Heart right ventricle (tissue), 16 donors: ENCODE measurements at places on chromosomes 4 and X.

DNA sequence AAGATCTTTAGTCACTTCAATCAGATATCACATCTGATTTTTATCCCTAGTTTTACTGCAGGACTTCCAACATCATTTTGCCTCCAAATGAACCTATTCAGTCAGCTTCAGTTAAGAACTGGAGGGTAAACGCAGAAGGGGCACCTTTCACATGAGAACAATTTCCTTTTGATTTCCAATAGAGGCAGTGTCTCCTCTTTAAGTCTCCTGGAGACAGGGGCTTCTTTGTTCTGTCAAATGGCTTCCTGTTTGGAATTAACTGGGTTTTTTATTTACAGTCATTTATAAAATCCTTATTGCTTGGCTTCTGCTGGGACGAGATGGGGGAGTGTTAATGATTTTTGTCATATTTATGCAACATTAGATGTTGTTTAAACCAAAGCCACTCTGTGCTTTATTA is 164.0 kb downstream of the STK32B start:
- DNase-seq, result no peak
- H3K36me3 ChIP-seq, result no peaks in the 10 kb centered on the region
- H3K27me3 ChIP-seq, result no peaks in the 10 kb centered on the region
- no peak overlapping the region for H3K27ac ChIP-seq
- no peaks in the 10 kb centered on the region for H3K4me1 ChIP-seq

DNA sequence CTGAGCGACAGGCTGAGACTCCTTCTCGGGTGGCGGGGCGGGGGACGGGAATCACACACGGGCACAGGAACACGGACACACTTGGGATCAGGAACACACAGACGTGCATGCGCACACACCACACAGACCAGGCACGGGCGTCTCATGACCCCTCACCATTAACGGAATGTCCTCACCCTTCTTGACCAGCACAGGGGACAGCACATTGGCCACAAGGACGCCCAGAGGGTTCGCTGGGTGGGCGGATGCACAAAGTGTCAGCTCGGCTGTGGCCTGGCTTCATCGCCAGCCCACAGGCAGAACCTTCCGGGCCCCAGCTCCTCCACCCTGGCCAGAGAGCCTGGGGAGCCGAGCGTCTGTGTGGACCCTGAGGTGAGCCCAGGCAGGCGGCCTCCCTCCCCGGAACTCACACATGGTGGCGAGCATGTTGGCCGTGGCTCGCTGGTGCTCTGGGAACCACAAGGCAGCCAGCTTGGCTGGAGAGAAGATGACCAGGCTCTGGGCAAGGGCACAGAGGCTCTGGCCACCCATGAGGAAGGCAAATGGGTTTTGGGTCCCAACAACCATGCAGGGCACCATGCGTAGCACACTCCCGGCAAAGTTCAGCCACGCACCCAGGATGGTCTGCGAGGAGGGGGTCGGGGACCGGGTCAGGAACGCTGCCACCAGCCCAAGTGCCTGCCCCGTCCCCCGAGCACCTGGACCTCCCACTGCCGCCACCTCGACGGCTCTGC is 3.1 kb downstream of the SLC49A3 start:
- H3K27me3 ChIP-seq, result no peaks in the 10 kb centered on the region
- no peaks in the 10 kb centered on the region for H3K36me3 ChIP-seq
- H3K27ac ChIP-seq, result no peak overlapping the region
- DNase-seq, result no peak

DNA sequence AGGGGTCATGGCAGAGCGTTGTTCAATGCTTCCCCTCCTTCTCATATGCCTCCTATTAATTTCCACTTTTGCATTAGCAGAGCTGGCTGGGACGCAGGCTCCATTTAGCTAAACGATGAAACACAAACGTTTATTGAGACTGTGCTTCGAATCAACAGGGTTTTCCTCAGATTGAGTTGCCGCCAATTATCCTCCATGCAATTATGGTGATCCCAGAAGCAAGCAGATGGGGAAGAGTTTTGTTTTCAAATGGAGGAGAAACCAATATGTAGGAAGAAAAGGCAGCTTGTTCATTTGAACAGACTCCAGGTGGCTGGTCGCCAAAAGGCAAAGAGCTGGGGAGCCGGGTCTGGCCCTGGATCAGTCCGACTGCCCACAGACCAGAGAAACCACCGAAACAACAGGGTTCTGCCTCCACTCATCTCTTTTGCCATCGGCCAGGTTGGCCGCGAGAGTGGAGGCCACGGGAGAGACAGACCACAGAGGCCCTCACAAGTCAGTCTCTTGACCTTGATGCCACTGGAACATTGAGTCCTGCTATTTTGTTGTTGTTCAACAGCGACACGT is 184.8 kb downstream of the GBA3 start:
- H3K4me3 ChIP-seq, result no peak overlapping the region
- DNase-seq, result no peak
- no peaks in the 10 kb centered on the region for H3K36me3 ChIP-seq
- no peak overlapping the region for H3K27ac ChIP-seq
- H3K27me3 ChIP-seq, result no peaks in the 10 kb centered on the region

- no peak overlapping the region for H3K27ac ChIP-seq
- H3K36me3 ChIP-seq, result no peaks in the 10 kb centered on the region
- H3K4me1 ChIP-seq, result no peaks in the 10 kb centered on the region
- no peak overlapping the region for H3K4me3 ChIP-seq
- no peak for DNase-seq
These were observed 66.5 kb downstream of the SHROOM4 start for GRCh38 chrX:50747471-50747900.

- H3K36me3 ChIP-seq, result no peaks in the 10 kb centered on the region
- no peak overlapping the region for H3K27ac ChIP-seq
- H3K4me3 ChIP-seq, result no peak overlapping the region
These were observed 29.5 kb downstream of the SH3TC1 start for GRCh38 chr4:8228319-8229250.

GRCh38 chrX:120286733-120287512 is 24.3 kb downstream of the TMEM255A start:
- H3K27ac ChIP-seq, result no peak overlapping the region
- peaks cover 2% of the 10 kb centered on the region for H3K4me1 ChIP-seq
- H3K27me3 ChIP-seq, result no peaks in the 10 kb centered on the region
- no peak overlapping the region for H3K4me3 ChIP-seq
- no peaks in the 10 kb centered on the region for H3K36me3 ChIP-seq

DNA sequence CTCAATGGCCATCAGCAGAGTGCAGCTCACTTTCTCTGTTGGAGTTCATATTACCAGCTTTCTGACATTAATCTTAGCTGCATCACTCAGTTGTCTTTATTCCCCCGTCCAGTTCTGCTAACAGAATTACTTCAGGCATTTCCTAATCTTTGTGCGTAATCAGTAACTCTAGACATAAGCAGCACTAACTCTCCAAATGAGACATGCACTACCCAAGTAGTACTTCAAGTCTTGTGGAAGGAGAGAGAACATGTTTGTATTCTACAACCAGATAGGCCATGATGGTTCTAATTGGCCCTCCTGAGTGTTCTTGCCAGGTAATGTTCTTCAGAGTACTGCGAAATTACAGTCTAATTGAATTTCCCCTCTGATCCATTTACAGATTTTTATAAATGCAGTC is 448.5 kb upstream of the RPS6KA3 start:
- no peaks in the 10 kb centered on the region for H3K4me1 ChIP-seq
- no peaks in the 10 kb centered on the region for H3K27me3 ChIP-seq
- no peak for DNase-seq
- H3K4me3 ChIP-seq, result no peak overlapping the region
- H3K36me3 ChIP-seq, result no peaks in the 10 kb centered on the region

- H3K4me3 ChIP-seq, result no peak overlapping the region
- DNase-seq, result no peak
- no peaks in the 10 kb centered on the region for H3K4me1 ChIP-seq
- H3K27ac ChIP-seq, result no peak overlapping the region
- no peaks in the 10 kb centered on the region for H3K36me3 ChIP-seq
- no peaks in the 10 kb centered on the region for H3K27me3 ChIP-seq
These were observed 90.1 kb downstream of the EVC2 start for GRCh38 chr4:5618051-5618960.

DNA sequence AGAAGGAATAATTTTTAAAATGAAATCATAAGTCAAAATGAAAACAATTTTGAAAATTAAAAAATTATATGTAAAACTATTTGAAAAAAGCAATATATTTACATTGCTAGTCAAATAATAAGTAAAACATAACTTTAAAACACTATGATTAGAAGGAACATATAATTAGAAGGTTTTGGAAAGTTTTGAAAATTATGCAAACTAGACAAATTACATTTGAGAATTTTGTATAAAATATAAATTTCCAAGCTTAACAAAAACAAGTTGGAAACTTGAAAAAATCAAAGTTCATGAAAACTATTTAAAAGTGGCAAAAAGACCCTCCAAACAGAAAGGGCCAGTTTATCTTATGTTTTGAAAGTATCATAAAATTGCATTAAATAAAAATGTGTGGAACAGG is 67.6 kb upstream of the TLL1 start:
- H3K4me1 ChIP-seq, result no peaks in the 10 kb centered on the region
- H3K27ac ChIP-seq, result no peak overlapping the region
- H3K36me3 ChIP-seq, result no peaks in the 10 kb centered on the region
- DNase-seq, result no peak
- H3K4me3 ChIP-seq, result no peak overlapping the region
